ENCODE measurements at places on chromosomes 12 and 14.
A peak's percentile ranks its signal among the peaks of the same experiment; 100 is the strongest.

DNA sequence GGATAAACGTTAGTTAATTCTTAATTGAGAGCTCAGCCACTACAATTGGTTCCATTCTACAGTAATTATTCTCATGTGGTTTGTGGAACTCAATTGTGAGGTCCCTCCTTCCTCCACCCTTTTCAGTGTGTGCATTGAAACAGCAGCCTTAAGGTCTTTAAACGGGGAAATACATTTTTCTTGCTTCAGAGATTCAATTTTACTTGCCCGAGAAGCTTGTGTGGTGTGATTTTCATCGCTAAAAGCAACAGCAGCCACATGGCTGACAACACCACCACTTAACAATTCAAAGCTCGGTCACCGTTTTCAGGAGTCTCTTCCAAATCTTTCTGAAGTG lies 733 bp upstream of the PPFIBP1 start:
- DNase-seq = no peak

- DNase-seq = peak; percentile 65
Measured at GRCh38 chr14:39232554-39233415, 930 bp upstream of the MIA2 start.

GRCh38 chr12:90280564-90281058 lies 572.0 kb upstream of the ATP2B1 start:
- DNase-seq = peak; percentile 45

DNA sequence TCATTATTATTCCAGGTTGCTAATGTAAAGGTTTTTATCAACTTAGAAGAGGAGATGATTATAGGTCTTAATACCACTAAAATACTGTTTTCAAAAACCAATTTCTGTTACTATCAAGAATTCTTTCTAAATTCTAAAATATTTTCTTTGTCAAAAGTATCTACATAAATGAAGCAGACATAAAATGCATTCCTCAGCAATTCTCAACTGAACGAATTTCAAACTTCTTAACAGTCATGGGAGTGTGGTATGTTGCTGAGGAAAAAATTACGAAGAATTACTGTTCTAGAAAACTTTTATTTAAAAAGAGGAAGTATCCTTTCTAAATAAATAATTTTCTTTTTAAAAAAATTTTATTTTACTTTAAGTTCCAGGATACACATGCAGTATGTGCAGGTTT lies 146.4 kb downstream of the SLC2A13 start:
- DNase-seq = no peak

DNA sequence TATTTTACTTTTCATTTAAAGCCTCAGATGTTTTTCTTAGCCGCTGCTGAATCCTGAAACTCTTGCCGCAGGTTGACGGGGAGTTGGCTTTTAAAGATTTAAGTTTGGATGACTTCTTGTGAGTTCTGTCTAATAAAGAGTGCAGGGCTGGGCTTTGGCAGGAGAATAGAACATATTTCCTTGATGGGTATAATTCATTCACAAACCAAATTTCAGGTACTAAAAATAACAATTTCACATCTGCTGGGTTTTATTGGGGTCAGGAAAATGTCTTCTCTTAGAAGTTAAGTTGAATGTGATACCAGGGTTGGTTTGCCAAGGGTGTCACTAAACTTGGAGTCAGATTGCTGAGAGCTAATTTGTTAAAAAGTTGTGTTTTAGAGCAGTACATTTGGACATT lies 9.7 kb downstream of the SP1 start:
- no peak for DNase-seq

GRCh38 chr14:34794941-34795340 lies 80.2 kb downstream of the BAZ1A start:
- no peak for DNase-seq

GRCh38 chr12:92431146-92431545 lies 271.6 kb upstream of the PLEKHG7 start:
- DNase-seq = no peak

DNA sequence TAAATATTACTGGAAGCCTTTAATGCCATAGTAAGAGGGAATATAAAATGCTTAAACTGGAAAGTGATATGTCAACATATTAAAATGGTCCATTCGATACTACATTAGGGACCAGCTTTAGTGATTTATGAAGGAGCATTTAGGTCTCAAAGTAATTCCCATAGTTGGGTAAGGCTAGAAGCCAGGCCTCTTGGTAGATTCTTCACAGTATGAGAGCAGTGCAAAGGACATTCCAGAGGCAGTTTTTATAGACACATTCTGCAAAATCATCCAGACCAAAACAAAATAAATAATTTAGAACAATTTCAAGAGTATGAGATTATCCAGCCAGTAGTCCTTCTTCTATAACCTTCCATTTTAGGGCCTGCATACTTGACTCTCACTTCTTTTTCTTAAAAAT lies 142.6 kb upstream of the PDZRN4 start:
- DNase-seq = peak; percentile 50

DNA sequence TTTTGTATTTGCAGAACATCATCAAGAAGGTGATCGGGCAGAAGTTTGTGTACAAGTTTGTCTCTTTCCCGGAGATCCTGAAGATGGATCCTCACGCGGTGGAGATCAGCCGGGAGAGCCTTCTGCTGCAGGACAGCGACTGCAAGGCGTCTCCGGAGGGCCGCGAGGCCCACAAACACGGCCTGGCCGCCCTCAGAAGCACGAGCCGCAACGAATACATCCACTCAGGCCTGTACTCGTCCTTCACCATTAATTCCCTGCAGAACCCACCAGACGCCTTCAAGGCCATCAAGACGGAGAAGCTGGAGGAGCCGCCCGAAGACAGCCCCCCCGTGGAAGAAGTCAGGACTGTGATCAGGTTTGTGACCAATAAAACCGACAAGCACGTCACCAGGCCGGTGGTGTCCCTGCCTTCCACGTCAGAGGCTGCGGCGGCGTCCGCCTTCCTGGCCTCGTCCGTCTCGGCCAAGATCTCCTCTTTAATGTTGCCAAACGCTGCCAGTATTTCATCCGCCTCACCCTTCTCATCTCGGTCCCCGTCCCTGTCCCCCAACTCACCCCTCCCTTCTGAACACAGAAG lies 52.8 kb downstream of the ELK3 start:
- DNase-seq = no peak

GRCh38 chr14:105023791-105024480 lies 3.1 kb upstream of the CDCA4 start:
- peak; percentile 65 for DNase-seq

DNA sequence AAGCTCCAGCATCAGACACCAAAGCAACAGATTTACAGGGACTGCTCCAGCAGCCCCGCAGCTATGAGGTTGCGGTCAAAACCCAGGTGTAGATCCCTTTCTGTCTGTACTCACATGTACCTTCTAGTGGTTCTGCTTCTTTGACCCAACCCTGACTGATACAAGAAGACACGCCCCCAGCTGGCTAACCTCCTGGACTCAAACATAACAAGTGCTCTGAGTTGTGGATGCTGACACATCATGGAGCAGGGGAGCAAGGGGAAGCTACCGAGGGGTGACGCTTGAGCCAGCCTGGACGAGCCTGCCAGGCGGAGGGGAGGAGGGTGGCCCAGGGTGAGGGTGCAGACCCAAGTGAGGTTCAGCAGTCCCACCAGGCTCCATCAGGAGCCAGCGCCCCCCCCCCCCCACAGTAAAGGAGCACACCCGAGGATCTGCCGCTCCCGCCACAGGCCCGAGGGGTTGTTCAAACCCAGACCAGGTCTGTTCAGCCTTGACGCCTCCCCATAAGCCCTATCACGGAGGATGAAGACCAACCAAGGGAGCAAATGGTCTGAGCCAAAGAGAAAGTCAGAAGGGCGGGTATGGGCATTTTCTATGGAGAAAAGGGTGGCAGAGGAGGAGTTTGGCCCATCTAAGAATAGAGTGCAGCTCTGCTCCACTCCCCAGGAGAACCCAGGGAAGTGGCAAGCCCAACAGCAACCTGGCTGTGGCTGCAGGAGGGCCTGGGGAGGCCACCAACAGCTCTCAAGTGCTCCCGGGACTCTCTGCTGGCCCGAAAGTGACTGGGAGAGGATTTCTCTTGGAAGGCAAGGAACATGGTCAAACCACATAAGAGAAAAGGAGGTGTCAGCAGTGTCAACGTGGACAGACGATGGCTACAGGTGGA lies 229.4 kb downstream of the BCL11B start:
- no peak for DNase-seq

- peak; percentile 95 for DNase-seq
Measured at GRCh38 chr12:120761519-120761934, 35.9 kb downstream of the ACADS start.

GRCh38 chr14:83300476-83301064 lies 1766.9 kb upstream of the SEL1L start:
- DNase-seq = peak; percentile 49

- no peak for DNase-seq
Measured at GRCh38 chr14:53330441-53330840, 177.3 kb upstream of the DDHD1 start.

- DNase-seq = no peak
Measured at GRCh38 chr14:23378612-23379220, 1.9 kb downstream of the CMTM5 start.

DNA sequence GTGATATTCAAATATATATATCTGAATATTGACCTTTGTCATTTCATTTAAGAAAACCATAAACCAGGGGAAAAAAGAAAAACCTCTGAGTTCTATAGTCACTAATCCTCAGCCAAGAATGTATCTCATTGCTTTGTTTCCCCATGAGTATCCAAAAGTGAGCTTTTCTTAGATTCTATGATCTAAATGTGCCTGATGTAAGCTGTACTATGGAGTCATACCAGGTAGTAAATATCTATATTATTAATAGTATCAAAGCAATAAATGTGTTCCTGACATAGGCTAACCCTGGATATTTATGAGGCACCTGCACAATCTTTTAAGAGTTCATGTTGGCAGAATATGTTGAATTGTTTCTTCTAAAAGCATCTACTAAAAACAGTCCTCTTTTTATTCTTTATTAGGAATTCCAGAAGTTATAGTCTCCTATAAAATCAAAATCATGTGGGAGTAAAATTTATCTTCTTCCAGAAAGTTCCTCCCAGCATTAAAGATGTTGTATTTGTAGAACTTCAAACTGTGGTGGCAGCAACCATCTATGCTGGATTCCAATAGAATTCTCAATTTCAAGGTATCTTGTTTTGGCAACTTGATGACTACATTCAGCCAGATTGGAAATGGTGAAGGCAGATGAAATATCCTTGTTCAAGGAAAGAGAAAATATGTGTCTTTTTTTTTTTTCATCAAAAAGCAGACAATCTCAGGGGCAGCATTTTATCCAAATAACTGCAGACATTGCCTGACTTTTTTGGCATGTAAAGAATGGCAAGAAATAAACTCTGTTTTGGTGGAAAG lies 139.7 kb upstream of the RASSF8 start:
- no peak for DNase-seq
